ENCODE measurements at places on chromosomes 12 and 14.

- no peak for DNase-seq
Observed at GRCh38 chr12:57133013-57133569, 4.8 kb downstream of the LRP1 start.

GRCh38 chr14:23005451-23006187 lies 4.3 kb downstream of the C14orf93 start:
- DNase-seq, result no peak

GRCh38 chr12:101838628-101839323 lies 8.0 kb upstream of the GNPTAB start:
- no peak for DNase-seq

DNA sequence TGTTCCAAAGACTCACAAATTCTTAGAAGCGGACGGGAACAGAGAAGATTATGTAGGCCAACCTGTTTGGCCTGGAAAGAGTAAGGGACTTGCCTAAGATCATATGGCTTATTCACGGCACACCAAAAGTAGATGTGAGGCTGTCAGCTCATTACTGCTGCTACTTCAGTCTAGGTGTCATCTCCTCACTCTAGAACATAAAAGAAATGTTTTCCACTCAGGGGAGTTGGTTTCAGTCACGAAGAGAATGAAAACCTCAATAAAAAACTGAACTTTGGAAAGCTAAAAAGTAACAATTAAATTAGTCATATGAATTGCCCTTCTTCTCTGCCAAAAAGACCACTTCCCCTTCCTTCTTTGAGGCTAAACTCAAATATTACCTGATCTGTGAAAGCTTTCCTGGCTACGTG lies 658 bp upstream of the CEP128 start:
- no peak for DNase-seq

- no peak for DNase-seq
Observed at GRCh38 chr12:22828066-22828465, 203.1 kb downstream of the ETNK1 start.

DNA sequence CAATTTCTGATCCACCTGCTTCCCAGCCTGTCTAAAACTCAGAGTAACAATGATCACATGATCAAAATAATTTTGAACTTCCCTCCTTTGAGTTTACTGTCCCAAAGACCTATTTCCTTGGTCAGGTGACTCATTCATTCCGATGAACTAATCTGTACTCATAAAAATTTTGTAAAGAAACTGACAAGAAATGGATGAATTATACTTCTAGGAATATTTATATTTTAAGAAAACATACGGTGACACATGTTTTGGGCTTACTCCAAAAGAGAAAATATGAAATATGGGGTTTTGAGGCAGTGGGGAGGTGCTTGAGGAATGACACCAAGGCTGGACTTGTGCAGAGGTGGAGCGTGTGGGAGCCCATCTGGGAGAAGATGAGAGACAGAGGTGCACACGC lies 42.0 kb downstream of the GUCY2C start:
- DNase-seq, result no peak

- DNase-seq, result no peak
Observed at GRCh38 chr12:13509740-13510139, 313.2 kb downstream of the EMP1 start.

DNA sequence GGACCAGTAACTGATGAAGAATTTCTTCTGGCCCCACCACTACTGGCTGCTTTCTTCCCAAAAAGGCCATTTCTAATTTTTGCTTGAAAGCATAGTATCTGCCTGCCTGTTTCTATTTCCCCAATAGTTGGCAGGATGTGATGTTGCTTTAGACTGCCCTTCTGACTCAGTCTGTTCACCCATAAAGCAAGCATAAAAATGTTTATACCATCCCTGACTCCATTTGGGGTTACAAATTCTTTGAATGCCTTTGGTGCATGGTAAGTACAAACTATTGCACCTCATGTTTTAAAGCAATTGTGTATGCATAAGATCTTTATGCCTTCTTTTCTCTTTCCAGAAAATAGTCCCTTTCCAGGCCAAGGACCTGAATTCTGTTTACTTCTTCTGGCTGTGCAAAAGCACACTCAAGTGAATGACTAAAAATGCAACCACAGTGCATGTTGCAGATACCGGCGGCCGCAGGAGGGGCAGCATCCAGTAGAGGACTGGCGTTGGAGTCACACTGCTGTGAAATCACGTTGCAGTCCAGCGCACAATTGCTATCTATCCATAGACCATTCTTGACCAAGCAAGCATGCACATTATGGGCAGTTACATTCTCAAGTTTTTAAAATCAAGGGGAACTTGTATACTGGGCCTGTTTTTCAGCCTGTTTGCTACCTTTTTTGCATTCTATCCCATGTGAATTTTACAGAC lies 82.4 kb downstream of the SLC5A8 start:
- DNase-seq, result no peak

- DNase-seq, result no peak
Observed at GRCh38 chr12:25500651-25501050, 52.4 kb downstream of the LMNTD1 start.

- DNase-seq, result peak; percentile 81
Observed at GRCh38 chr14:32252030-32252670, 49.1 kb upstream of the RNU6-8 start.

GRCh38 chr12:15756822-15757221 lies 32.4 kb downstream of the EPS8 start:
- DNase-seq, result no peak

GRCh38 chr12:110102255-110102654 lies 21.9 kb upstream of the IFT81 start:
- no peak for DNase-seq

DNA sequence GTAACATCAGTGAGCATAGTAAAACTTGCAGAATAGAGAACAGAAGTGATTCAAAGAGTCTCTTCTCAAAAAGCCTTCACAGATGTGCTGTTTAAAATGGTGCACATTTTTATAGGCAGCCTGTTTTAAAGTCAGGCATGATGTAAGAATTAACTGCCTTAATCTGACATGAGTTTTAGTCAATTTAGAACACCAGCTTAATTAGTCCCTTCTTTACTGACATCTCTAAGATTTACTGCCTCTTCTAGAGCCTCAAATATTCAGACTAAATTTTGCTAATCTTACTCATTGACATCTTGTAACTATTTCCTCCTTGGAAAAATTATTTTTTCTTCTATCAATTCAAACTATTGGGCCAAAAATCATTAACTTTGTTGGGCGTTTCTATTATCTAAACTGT lies 782.5 kb downstream of the C12orf50 start:
- no peak for DNase-seq

- DNase-seq, result no peak
Observed at GRCh38 chr12:102871014-102871413, 46.0 kb downstream of the PAH start.

- no peak for DNase-seq
Observed at GRCh38 chr14:54979039-54979438, 47.9 kb downstream of the WDHD1 start.

DNA sequence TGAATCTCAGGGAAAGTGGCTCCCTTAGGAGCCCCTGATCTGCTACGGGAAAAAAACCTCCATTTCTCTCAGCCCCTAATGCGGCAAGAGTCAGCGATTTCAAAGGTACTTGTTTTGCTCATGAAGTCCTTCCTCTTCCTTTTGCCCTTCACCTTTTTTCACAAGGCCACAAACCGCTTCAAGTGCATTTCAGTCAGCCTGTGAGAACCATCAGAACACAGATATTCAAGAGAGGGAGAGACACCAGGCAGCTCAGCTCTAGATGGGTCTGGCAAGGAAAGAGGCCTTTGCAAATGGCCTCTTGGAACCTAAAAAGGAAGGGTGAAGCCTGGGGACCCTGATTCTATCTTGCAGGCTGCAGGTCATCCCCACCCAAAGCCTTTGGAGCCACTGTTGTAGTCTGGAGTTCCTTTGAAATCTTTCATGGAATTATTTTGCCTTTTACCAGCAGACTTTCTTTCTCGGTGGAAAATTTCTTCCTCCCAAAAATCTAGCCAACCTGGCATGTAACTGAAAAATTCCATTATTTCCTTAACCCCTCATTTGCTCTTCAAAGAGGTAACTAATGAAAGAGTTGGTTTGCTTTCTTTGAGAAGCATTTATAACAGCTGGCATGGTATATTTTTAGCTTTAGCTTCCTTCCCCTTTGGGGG lies 145.0 kb downstream of the SAMD4A start:
- no peak for DNase-seq

DNA sequence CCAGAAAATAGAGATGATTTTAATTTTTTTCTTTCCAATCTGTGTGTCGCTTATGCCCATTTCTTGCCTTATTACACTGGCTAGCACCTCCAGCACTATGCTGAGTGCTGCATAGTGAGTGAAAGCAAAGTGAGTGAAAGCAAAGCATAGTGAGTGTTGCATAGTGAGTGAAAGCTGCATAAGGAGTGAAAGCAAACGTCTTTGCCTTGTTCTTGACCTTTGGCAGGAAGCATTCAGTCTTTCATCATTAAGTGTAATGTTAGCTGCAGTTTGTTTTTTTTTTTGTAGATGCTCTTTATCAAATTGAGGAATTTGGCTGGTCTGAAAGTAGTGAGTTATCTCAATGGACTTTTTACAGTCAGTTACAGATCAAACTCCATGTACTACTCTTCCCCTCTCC lies 6.9 kb upstream of the CORO1C start:
- DNase-seq, result no peak

- no peak for DNase-seq
Observed at GRCh38 chr12:92062539-92063493, 82.8 kb downstream of the BTG1 start.

- DNase-seq, result peak; percentile 66
Observed at GRCh38 chr14:49173765-49174373, 412.3 kb downstream of the RPS29 start.

DNA sequence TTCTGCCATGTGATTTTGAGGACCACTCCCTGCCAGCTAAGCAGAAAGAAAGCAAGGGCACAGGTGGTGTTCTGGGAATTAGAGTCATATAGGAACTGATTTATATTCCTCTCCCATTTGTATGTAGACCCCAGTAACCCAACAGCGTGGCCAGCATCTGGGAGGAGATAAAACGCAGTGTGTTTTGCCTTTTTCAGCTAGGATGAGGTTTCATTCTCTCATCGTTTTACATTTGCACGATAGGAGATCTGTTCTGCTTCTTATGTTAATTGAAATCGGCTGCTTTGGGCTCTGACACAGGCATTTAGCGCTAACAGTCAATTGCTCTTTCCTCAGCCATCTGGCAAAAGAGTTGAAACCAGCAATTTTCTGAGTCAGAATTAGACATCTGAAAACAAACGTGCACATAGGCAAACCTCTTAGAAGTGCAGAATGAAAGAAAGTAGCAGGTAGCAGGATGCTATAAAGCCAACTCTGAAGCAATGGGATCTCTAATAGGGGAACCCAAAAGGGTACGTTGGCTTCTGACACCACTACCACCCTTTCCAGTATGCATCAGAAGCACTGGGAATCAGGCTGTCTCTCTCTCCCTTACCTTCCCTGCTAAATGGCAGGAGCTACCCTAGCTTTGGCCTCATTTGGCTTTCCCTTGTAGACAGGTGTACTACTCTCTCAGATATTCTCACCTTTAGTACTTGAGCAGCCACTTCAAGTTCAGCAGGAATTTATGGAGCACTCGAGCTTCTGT lies 219.1 kb downstream of the PHLDA1 start:
- peak; percentile 69 for DNase-seq

DNA sequence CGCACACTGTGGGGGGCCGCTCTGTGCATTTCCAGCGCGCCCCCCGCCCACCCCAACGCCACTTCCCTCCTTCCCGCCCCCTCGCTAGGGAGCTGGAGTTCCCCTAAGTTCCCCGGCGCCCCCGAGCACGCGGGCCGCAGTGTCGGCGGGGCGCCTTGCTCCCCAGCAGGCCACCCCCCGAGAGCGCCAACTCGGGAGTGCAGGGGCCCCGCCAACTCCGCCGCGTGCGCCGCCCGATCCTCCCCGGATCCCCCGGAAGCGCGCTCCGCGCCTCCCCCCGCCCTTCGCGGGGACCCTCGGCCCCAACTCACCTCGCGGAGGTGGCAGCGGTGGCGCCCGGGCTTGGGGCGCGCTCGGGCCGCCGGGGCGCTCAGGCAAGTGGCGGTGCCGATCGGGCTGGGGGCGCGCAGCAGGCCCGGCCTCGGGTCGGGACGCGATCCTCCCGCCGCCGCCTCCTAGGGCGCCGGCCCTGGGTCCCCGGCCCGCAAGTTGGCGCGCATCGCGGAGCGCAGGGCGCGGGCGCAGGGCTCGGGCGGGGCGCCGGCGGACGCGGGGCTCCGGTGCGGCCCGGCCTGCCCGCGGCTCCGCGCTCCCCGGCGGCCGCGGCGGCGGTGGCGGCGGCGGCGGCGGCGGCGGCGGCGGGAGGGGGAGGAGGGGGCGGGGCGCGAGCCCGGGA lies at the start of gene NCOR2:
TSS of gene NCOR2 (minus strand) at position 616 of the 676 bp plus-strand sequence. CDS start 72,361 bp downstream, outside the sequence.
- DNase-seq, result peak; percentile 25

DNA sequence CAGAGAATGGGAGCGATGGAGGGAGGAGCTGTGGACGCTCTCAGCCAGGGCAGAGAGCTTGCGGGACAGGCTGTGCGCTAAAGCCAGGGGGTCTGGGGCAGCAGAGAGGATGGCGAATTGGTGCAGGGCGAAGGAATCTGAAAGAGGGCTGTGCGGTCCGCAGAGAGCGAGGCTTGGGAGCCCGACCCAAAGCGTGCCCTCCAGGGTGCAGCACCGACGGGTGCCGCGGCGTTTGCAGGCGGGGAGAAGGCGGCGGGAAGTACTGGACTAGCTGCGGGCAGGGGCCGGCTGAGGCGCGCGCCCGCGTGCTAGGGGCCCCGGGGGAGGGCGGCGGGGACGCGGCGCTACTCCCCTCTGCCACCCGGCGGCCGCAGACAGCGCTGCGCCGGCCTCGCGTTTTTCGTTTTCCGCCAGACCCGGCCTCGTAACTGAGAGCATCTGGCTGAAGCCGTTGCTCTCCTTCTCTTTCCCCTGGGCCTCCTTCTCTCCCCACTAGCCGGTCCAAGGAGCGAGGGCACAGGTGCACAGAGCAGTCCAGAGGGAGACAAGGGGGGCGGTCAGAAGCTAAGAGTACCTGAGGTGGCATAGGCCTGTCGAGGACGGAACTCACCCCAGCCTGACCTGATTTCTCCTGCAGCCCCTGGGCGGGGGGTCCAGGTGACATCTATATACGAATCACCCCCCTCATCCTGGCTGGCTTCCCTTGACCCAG lies 24.9 kb downstream of the SLC6A12 start:
- no peak for DNase-seq
